ENCODE measurements at places on chromosomes 16 and 17. TPM values are rescaled to one million over a fixed set of nuclear protein-coding genes. Genes with fewer than 3 reads are reported as not detected.

DNA sequence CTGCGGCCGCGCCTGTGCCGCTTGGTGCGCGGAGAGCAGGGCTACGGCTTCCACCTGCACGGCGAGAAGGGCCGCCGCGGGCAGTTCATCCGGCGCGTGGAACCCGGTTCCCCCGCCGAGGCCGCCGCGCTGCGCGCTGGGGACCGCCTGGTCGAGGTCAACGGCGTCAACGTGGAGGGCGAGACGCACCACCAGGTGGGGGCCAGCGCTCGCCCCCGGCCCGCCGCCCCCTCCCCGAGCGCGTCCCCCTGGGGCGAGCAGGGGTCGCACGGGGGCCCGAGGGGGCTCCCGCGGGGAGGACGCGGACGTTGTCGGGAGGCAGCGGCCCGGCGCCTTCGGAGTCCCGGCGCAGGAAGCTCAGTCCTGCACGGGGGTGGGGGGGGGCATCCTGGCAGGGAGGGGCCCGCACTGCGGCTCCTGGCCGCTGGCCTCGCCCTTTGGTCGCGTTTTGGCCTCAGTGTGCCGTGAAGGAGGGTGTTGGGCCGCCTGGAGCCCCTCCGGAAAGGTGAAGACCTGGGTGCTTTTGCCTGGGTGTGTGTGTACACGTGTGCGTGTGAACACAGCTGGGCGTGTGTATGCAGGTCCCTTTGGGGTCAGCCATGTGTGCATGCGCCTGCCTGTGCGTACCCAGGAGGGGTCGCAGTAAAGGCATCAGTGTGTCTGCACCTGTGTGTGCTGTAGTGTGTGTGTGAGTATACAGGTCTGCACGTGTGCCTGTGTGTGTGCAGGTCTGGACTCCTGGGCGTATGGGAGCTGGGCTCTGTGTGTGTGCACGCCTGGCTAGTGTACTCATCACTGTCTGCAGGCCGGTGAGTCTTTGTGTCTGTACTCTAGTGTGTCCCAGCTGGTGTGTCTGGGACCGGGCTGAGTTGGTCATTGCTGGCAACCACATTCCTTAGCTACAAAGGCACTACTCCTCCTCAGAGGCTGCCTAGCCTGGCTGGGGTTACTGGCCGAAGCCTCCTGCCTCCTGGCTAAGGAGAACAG is 615 bp downstream of the NHERF2 start:
- no peak for DNase-seq

- no peak for DNase-seq
Measured at GRCh38 chr17:49525831-49526741, 31.0 kb downstream of the NGFR start.

DNA sequence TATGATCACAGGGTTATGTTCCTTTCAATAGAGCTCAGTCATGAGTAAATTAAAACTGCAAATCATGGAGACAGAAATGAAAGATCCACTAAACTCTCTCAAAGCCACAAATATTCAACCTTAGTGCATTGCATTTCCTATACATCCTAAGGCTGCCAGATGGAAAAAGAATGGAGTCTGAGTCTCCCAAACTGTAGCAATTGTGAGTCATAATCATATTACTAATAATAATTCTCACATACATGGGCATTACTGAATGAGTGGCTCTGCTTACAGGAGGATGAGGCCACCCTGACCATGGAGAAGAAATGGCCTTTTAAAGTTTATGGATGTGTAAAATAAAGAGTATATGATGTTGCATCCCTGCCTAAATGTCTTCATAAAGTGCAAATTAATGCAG is 3.2 kb downstream of the CA10 start:
- DNase-seq: no peak

DNA sequence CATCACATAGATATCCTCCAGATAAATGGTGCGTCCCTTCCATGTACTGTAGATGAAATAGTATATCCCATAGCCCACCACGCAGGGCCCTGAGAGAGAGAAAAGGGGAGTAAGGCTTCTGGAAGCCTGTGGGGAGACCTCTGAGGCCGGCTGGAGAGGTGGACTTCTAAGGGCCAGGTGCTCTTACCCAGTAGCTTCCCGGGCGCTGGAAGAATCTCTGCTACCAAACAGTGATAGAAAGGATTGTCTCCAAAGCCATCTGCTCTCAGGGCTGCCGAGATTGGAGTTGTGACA is 718 bp downstream of the SAT2 start:
- DNase-seq: no peak

CLEC3A gene
- total RNA-seq: not detected

INO80E gene
- 33.5 TPM for total RNA-seq

Measured in pancreas (tissue), 10 donors.